ENCODE measurements at places on chromosomes 2 and 18.

DNA sequence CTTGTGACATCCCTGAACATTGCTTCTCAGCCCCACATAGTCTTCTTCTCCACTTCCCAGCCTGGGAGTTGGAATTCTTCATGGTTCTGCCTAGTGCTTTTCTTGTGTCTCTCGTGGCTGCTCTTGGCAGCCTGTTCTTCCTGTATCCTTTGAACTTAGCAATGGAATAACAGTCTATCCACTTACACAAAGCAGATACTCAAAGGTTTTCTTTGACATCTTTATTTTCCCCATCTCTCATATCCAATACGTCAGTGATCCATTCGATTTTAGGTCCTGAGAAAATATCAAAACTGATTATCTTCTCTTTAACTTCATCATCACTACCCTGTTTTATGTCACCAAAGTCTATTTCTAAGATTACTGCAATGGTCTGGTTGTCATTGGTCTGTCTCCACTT is 1091.2 kb upstream of the PIK3C3 start:
- no peak for DNase-seq

DNA sequence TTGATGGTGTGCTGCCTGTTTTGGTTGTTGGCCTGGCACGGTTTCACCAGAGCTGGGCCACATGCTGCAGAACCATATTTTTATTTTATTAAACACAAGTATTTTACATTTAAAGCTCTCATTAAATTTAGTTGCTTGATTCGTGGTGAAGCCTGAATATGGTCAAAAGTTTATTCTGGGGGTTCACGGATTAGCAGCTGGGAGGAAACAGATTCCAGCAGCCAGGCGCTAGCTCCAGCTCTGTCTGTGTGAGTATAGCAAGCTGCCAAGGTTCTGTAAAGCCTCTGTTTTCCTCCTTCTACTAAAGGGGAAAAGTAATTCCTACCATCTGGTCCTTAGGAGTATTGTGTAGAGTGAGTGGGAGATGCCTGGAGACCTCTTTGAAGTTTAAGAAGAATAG is 22.5 kb downstream of the GATA6 start:
- DNase-seq: no peak

DNA sequence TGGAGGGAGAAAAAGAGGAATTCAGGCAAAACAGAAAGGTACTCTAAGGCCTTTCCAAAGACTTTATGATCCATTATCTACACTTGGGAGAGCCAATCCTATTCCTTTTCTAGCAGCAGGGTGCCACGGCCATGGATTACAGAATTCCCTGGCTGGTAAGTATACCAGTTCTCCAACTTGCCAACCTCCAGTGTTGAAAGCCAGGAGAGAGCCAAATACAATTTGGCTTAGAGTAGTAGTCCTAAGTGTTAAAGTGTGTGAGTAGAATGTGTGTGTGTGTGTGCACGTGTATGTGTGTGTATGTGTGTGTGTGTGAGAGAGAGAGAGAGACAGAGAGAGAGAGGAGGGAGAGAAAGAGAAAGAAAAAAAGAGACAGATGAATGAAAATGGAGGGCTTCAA is 43.3 kb downstream of the WDPCP start:
- no peak for DNase-seq

- no peak for DNase-seq
Observed at GRCh38 chr2:75865083-75865482, 154.4 kb upstream of the GCFC2 start.

DNA sequence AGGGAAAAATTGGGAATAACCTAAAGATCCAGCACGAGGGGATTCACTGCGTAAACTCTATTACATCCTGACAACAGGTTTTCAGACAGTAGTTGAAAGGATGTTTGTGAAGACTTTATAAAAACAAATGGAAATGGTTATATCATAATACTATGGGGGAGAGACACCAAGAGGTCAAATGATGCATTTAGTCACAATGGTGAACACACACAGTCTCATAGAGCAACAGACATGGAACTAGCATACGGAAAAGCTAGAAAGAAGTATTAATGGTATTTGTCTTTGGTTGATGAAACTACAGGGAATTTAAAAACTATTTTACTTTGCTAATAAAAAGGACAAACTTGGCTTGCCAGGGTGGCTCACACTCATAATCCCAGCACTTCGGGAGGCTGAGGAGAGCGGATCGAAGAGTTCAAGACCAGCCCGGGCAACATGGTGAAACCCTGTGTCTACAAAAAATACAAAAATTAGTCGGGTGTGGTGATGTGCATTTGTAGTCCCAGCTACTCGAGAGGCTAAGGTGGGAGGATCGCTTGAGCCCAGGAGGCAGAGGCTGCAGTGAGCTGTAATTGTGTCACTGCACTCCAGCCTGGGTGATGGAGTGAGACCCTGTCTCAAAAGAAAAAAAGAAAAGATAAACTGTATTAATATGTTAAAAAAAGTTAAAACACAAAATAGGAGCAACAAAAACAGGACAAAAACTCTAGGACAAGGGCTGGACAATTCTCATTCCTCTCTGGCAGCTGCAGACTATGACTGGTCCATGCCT is 94.8 kb downstream of the MYCN start:
- no peak for DNase-seq

GRCh38 chr2:217147818-217148217 is 288.0 kb upstream of the TNP1 start:
- DNase-seq: no peak

- no peak for DNase-seq
Observed at GRCh38 chr18:24395049-24395795, 2.4 kb downstream of the OSBPL1A start.

DNA sequence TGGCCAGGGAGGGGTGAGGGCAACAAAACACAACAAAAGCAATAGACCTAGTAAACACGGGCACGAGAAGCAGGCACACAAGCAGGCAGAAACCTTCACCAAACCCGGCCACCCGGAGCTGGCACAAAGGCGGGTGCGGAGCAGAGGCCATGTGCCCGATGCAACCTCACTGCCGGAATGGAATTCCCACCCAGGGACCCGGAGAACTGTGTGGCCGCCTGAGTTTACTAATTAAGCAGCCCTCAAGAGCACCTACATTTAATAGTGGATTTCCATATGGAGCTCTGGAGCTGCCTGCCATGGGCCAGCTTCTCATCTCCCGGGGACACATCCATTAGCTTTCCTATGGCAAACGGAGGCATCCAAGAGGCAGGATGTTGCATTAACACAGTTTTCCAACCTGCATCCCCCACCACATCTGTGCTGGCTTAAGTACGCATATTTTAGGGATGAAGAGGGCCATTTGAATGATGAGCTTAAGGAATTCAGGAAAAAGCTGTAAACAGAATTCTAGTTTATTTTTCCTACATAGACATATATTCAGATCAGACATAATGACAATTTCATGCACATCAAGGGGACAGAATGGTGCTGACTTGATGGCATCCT is 104.5 kb upstream of the SMIM21 start:
- DNase-seq: no peak

GRCh38 chr18:27838225-27838624 is 338.7 kb downstream of the CDH2 start:
- DNase-seq: no peak

DNA sequence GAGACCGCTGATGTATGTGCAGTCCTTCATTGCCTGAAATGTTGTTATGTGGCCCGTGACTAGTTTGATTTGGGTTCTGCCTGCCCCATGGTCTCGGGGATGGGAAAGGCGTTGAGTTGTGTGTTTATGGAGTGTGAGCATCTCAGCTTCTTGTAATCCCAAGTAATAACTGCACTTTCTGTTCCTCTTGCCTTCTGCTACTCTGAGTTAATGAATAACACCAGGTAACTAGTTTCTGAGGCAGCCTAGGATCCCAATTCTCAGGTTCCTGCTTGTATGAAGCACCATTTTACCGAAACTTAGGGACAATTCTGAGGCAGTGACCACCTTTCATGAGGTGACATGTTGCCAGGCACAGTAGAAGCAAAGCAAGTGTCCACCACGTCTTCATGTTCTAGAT is 170.0 kb downstream of the ALK start:
- no peak for DNase-seq

- no peak for DNase-seq
Observed at GRCh38 chr2:167555098-167555720, 666.9 kb downstream of the XIRP2 start.

DNA sequence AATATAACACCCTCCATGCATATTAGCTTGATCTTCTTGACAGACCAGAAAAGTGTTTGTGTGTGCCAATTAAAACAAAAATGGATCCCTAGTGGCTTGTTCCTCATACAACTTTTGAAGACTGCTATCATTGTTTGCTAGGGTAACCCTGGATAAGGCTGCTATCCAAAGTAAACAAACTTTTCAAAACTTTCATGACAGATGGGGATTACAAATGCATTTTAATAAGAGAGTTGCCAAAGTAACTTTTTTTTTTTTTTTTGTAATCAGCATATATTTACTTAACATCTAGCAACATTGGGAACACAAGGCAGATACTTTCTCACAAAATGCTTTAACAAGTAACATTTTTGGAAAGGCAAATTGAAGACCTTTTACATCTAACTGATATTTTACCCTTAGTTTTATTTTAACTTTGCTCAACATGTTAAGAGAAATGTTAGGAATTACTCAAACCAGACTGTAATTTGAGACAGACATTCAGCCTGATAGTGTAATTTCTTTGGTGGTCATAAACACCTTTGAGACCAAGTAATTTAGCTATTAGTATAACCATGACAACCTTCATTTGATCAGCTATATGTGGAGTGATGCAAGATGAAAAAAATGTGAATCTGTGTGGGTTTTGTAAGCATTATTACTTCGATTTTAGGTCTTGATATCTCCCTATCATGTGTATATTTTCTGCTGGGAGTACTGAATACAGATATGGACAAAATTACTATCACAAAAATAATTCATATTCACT is 300.9 kb downstream of the ARHGAP15 start:
- peak; percentile 28 for DNase-seq

- no peak for DNase-seq
Observed at GRCh38 chr2:776487-776886, 99.3 kb upstream of the TMEM18 start.

GRCh38 chr2:54208364-54209240 is 47.4 kb downstream of the TSPYL6 start:
- DNase-seq: no peak

DNA sequence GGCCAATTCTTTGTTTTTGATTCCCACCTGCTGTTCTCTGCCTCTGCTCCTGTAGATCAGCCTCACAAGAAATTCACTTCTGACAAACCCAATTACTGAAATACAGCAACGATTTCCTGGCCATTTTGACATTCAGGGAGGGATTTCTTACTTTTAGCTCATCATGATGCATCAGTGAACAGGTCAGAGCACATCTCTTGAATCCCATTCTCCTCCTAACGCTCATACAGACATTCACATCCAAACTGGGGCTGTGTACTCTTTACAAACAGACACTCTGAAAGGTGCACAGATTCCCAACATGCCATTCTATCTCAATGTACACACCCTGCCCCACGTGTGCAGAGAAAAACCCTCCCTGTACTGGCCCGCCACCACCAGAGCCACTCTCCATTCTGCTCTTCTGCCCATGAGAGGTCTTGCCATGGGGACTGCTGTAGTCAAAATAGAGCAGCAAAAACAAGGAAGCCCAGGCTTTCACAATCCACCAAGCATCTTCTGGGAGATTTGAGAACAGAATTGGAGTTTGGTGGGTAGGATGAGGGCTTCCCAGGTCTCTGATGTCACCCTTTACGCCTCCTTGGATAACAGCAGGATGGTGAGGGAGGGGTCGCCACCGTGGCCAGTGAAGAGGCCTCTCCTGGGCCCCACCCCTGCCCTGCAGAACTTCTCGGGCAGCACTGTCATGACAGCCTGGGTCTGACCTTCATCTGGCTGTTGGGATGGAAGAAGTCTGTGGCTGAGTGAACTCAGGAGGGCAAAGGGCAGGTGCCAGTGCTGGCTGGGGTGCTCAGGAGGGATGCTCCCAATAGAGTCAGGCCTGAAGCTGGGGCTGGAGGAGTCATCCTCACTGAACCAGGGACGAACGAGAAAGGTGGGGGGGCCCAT is 41.9 kb upstream of the ZFP36L2 start:
- no peak for DNase-seq

DNA sequence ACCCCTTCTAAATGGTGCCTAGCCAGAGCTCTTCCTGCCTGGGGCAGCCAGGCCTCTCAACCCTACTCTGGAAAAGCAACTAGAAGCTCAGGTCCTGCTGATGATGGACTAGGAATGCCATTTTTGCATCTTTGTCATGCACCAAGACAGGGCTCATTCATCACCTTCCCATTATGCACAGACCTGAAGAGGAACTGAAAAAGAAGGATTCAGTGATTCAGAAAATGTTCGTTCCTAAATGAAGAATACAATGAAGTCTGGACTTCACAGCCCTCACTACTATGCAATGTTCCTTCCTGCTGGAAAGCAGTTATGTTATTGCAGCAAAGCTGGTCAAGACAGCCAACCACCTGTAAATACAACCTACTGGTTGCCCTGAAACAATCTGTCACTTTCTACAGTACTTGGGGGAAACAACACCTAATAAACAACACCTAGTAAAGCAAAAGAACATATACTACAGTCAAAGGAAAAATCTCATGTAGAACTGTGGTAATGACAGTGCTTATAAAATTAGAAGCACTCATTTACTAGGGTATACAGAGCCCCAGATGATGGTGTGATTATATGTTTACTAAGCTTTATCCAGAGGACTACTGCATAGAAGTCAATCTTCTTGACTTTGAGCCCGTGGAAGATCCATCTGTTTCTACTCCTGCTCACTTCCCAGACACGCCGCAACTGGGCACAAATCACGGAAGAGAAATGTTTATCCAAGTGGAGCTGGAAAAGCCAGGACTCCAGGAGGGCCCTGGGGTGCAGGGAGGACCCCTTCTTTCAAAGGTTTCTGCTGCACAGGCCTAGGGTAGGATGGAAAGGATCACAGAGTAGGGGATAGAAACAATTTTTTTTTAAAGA is 103.1 kb upstream of the THOC1 start:
- DNase-seq: no peak

DNA sequence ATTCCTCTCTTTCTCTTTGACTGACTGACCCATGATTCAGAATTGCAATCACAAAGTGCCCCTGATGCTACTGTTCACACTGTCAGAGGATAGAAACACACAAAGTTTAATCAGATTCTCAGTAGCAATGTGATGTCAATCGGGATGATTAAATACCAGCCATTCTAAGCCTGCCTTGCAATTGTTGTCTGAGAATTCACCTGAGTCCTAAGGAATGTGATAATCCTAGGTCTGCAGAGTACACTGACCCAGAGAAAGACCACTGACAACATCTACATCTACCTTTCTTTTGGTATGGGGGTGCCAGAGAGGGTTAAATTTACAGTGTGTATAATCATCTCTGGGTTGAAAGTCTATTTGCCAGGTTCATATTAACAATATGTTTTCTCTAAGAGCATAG is 883.3 kb downstream of the NRXN1 start:
- no peak for DNase-seq

GRCh38 chr18:36321658-36322407 is 24.3 kb downstream of the FHOD3 start:
- no peak for DNase-seq

DNA sequence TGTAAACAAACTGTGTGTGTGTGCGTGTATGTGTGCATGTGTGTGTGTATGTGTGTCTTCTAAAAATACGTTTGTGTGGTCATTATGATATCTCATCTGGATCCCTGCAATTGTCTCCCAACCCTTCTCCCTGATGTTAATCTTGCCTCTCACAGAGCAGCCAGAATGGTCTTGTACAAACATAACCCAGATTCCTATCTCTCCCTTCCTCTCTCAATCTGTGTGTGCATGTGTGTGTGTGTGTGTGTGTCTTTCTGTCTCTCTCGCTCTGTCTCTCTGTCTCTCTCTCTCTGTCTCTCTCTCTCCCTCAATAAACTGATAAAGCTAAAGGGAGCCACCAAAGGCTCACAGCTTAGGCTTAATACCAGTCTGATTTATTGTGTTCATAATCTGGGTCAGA is 210.8 kb downstream of the PAX3 start:
- no peak for DNase-seq

Data from NCI-H1105 treated with DMSO at 0.1 percent for 48 hours (cell line).